ENCODE measurements at places on chromosomes 5 and 9.

- peak; percentile 19 for DNase-seq
Observed at GRCh38 chr9:21764846-21765245, 37.6 kb upstream of the MTAP start.

GRCh38 chr9:128911529-128912035 is 9.2 kb upstream of the PHYHD1 start:
- peak; percentile 91 for DNase-seq

DNA sequence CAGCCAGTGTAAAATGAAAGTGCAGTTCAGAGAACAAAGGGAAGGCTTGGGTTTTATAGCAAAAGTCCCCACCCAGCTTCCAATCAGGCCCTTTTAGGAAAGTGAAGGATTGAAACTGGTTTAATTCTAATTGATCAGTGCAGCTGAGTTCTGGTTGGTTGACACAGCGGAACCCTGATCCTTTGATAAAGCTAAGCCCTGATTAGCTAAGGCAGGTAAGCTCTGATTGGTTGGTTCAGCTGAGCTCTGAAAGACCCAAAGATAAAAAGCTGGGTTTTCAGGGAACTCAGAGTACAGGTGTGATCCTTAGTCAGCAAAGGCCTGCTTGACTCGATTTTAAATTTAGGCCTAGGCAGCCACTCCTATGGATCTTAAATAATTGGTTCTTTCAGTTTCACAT is 70.8 kb upstream of the PRRC1 start:
- no peak for DNase-seq

GRCh38 chr9:131943351-131943841 is 136.3 kb downstream of the MED27 start:
- no peak for DNase-seq

DNA sequence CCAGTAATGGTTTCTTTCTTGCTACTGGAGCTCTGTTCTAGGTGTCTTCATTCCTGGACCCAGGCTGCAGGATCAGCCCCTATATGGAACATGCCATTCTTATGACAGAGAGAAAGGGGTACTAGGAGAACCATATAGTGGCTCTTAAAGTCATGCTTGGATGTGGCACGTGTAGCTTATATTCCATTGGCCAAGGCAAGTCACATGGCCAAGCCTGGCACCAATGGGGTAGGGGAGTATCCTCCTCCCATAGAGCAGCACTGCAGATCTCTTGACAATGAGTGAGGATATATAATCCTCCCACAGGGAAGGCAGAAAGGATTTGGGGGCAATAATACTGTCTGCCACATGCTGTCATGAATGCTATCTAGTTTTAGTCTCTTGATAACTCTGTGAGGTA is 193.3 kb downstream of the PALM2AKAP2 start:
- DNase-seq = no peak

GRCh38 chr5:143652108-143652700 is 159.8 kb upstream of the HMHB1 start:
- DNase-seq = no peak

- DNase-seq = no peak
Observed at GRCh38 chr9:14312719-14313377, 1.1 kb downstream of the NFIB start.

- DNase-seq = no peak
Observed at GRCh38 chr5:147927901-147928300, 21.6 kb upstream of the C5orf46 start.

- DNase-seq = no peak
Observed at GRCh38 chr9:124008694-124009530, 2.7 kb upstream of the LHX2 start.

- DNase-seq = no peak
Observed at GRCh38 chr9:110364451-110364850, 26.8 kb upstream of the TXNDC8 start.

GRCh38 chr5:31362529-31362900 is 169.0 kb downstream of the CDH6 start:
- DNase-seq = peak; percentile 47

DNA sequence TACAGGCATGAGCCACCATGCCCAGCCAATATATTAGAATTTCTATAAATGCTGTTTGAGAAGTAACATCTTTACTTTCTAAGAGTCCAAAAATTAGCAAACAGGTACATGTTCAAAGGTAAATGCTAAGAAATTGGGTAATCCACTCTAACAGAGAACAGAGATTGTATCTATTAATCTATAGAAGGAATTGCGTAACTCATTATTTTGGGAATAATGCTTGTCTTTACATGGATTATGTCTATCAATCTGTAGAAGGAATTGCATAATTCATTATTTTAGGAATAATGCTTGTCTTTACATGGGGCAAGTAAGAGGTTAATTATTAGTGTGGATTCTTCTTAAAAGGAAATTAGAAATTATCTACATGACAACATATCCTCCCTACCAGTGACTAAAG is 30.5 kb downstream of the CCNH start:
- no peak for DNase-seq

GRCh38 chr9:20701060-20701459 is 17.0 kb downstream of the FOCAD start:
- DNase-seq = no peak

GRCh38 chr9:70581214-70581954 is 166.9 kb upstream of the KLF9 start:
- no peak for DNase-seq

- DNase-seq = peak; percentile 5
Observed at GRCh38 chr9:68947842-68948569, 65.9 kb downstream of the PRKACG start.

DNA sequence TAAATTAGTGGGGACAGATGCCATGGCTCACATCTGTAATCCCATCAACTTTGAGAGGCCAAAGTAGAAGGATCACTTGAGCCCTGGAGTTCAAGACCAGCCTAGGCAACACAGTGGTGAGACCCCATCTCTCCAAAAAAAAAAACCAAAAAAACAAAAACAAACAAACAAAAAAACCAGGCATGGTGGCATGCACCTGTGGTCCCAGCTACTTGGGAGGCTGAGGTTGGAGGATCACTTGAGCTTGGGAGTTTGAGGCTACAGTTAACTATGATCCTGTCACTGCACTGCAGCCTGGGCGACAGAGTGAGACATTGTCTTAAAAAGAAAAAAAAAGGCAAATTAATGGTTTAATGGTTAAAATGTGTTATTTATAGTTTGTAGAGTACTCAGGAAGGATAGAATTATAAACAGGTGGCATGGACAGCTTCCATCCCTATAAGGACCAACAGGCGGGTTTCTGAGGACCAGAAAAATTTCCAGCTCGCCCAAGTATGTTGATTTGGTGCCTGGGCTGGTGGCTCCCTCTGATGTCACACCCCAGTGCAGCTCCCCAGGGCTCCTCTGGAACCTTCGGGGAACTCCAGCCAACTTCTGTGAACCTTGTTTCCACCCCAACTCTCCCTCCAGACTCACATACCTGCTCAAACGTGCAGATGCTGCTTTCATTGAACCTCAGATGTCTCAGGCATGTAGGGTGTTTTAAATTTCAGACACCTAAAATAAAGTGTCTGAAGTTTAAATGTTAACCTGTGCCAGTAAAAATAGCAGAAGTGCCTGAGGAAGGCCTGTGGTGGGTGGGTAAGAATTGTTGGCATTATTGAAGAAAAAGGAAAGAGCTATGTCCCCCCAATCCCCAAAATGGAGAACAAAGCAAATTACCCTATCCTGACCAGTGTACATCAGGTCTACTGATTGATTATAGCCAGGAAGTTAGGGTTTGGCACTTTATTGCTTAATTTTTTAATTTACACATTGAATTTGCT is 69.0 kb downstream of the TRIO start:
- no peak for DNase-seq

- peak; percentile 51 for DNase-seq
Observed at GRCh38 chr5:163569284-163569683, 63.9 kb downstream of the MAT2B start.

DNA sequence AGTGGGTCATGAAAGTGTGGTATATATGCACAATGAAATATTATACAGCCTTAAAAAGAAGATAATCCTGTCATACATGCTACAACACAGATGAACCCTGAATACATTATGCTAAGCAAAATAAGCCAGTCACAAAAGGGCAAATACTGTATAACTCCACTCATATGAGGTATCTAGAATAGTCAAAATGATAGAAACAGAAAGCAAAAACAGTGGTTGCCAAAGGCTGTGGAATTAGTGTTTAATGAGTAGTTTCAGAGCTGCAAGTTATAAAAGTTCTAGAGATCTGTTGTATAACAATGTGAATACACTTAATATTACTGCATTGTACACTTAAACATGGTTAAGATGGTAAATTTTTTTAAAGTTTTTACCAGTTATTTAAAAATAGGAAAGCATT is 135.0 kb downstream of the OXCT1 start:
- no peak for DNase-seq

GRCh38 chr9:16197578-16198370 is 644.9 kb downstream of the CCDC171 start:
- DNase-seq = no peak

- DNase-seq = no peak
Observed at GRCh38 chr9:125820100-125820804, 73.1 kb downstream of the PBX3 start.

DNA sequence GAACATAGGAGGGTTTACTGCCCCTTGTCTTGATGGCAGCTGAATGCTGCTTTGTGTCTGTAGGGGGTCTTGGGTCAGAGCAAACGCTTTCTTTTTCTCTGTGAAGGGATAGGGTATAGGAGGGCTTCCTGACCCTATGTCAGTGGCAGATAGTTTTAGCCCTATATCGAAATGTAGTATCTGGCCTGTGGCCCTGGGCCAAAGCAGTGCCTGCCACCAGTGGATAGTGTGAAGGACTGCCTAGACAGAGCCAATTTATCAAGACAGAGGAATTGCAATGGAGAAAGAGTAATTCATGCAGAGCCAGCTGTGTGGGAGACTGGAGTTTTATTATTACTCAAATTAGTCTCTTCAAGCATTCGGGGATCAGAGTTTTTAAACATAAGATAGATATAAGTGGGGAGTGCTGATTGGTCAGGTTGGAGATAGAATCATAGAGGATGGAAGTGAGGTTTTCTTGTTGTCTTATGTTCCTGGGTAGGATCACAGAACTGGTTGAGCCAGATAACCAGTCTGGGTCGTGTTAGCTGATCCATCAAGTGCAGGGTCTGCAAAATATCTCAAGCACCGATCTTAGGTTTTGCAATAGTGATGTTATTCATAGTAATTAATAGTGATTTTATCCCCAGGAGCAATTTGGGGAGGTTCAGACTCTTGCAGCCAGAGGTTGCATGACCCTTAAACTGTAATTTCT is 178.5 kb downstream of the GDNF start:
- DNase-seq = no peak

GRCh38 chr9:110949081-110949480 is 89.2 kb downstream of the LPAR1 start:
- DNase-seq = no peak

GRCh38 chr5:89826938-89827337 is 582.6 kb downstream of the CETN3 start:
- DNase-seq = no peak

- no peak for DNase-seq
Observed at GRCh38 chr5:83914662-83915418, 194.2 kb upstream of the HAPLN1 start.

DNA sequence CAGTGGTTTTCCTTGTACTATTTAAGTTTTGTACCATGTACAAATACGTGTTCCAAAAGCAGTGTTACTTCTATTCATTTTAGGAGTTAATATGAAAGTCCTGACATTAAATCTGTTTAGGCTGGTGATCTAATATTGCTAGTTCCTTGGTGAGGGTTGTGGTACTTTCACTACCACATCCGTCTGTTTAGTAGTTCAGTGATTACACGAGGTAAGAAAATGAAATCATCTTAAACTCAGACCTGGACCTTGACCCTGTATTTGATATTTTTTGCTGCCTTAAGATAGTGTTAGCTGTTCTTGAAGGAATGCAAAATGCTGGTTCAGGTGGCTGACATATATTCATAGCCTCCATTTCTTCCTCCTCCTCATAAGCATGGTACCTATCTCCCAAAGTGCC is 50.3 kb downstream of the MTAP start:
- no peak for DNase-seq

GRCh38 chr5:159678657-159679392 is 237.5 kb upstream of the ADRA1B start:
- DNase-seq = no peak

GRCh38 chr5:76607353-76607871 is 15.8 kb downstream of the F2RL2 start:
- DNase-seq = peak; percentile 30

DNA sequence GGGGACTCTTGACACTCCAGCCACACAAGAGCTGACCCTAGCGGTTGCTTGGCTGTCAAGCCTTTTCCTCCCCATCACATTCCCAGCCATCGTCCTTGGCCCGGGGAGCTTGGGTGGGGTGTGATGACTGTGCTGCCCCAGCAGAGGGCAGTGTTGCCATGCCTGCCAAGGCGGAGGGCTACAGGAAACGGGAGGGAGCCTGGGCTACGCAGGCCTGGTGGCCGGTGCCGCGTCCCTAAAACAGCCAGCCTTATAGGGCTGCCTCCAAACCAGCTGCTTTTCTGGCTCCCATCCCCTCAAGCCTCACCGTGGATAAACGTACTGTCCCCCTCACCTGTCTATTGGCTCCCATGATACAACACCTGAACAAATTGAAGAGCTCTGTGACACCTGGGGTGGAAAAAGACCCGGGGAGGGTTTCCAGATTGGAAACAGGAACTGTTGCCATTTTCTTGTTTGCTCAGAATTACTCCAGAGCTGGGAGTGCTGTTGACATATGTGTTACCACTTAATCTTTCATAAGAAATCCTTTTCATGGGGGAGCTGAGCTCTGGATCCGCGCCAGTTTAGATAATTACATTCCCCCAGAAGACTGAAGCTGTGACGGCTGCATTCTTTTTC is 72.8 kb upstream of the ASTN2 start:
- DNase-seq = peak; percentile 41

DNA sequence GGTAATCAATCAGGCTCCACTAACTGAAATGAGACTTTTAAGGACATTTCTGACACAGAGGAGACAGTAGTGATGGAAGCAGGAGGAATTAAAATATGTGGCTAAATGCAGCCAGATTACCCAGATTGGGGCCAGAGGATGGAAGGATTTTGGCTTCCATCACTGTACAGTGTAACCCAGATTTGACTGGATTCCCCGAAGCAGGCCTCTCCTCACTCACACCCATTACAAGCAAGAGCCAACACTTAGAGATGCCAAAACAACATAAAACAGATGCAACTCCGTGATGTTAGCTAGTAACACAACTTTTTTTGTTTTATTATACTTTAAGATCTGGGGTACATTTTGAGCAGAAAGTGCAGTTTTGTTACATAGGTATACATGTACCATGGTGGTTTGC is 17.6 kb downstream of the TEK start:
- no peak for DNase-seq

DNA sequence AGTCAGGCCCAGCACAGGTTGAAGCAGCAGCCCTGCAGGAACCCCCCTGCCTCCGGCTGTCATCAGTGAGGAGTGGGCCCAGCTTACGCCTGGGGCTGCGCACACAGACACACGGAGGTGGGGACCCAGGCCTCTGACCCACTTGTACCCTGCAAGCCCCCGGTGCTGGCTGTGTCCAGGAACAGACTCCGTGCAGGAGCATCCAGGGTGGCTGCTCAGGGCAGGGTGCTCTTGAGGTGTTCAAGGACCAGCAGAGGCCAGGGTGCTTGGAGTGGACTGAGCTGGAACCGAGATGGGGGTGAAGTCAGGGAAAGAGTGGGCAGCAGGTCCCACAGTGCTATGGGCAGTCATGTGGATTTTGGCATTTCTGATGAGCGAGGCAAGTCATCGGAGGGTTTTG is 199.5 kb downstream of the CACNA1B start:
- no peak for DNase-seq
